ENCODE measurements at places on chromosomes 5 and 9.
A peak's percentile ranks its signal among the peaks of the same experiment; 100 is the strongest.

DNA sequence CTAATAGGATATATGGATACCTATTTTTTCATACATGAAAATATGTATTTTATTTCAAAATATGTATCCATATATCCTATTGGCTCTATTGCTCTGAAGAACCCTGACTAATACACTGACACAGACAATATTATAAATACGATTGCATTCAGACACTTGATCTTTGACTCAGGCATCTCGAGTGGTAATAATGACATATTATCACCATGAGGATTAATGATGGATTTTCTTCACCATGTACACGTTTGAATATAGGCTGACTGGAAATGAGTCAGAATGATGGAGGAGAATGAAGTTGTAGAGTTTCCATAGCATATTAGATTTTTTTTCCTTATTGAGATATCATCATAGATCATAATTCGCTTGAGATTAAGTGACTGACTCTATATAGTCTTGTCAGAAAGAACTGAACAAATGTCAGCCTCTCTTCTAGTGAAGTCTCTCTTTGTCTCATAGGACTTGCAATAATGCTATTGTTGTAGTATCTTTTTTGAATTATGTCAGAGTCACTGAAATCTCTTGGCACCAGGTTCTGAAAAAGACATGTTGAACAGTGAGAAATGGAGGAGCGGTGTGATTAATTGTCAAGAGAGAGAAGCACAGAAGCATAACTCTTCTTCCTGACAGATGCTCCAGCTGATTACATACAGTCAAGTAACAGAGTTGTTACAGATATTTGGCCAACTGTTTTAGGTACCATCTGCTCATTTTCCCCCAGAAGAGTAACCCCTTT, 41.4 kb upstream of the SLCO6A1 start:
- DNase-seq: peak; percentile 38

DNA sequence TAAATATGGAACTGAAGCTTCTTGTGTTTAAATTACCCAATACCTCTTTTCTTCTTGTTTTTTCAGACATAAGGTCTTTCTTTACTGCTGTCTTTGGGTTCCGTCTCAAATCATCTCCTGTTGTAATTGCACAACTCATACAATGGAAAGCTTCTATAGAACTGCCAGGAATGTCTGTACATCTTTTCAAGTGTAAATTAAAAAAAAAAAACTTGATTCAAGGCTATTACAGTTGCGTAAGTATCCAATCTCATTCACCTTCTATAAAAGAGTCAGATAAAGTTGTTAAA, 243.5 kb downstream of the ICE1 start:
- DNase-seq: no peak

- no peak for DNase-seq
Measured at GRCh38 chr5:150623878-150624216, 16.6 kb upstream of the SYNPO start.

DNA sequence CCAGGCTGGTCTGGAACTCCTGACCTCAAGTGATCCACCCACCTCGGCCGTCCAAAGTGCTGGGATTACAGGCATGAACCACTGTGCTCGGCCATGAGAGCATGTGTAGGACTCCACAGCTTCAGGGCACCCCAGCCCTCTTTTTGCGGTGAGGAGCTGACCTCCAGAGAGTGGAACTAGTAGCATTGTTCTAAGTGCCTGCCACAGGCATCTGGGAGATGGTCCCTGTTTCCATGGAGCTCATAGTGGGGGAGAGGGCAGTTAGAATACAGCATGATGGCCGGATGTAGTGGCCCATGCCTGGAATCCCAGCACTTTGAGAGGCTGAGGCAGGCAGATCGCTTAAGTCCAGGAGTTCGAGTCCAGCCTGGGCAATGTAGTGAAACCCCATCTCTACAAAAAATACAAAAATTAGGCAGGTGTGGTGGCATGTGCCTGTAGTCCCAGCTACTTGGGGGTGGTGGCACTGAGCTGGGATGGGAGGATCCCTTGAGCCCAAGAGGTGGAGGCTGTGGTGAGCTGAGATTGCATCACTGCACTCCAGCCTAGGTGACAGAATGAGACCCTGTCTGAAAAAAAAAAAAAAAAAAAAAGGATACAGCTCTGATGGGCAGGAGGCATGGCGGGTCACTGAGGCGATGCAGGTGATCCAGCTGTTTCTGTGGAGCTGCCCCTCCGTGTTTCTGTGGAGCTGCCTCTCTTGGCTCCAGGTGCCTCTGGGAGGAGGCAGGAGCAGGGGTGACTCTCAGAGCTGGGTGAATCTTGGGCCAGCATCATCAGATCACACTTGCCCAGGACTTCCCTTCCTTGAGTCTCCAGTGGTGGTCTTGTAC, 4.2 kb downstream of the ASS1 start:
- no peak for DNase-seq

DNA sequence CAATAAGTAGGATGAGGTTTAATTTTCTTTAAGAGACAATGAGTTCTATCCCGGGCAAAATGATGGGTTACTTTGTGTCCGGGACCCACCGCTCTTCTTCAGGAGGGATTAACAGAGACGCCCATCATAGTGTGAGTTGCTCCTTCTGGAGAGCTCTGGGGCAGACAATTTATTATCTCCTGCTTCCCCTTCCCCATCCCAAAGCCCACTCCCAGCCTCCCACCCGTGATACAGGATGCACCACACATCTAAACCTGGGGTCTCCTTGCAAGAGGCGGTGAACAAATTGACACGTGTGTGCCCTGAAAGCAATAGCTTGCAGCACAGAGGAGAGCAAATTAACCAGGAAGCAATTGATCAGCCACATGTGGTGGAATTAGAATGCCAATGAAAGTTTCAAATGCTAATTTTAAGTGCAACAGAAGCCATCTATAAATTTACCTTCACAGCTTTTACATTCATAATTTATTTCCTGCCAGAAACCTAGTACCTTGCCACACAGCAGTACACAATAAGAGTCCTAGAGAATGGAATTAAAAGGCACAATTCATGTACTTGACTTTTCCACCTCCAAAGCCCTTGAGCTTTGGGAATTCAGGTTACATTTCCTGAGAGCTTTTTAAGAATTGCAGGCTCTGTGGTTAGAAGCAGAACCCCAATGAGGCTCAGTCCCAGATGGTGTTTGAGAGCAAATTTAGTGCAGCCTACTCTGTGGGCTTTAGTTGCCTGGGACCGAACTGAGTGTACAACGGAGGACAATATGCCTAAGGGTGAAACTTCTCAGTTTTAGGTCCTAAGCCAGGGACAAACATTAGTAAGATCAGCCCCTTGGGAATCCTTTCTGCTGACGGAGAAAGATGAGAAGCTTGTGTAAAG, 399.6 kb downstream of the MED10 start:
- no peak for DNase-seq

DNA sequence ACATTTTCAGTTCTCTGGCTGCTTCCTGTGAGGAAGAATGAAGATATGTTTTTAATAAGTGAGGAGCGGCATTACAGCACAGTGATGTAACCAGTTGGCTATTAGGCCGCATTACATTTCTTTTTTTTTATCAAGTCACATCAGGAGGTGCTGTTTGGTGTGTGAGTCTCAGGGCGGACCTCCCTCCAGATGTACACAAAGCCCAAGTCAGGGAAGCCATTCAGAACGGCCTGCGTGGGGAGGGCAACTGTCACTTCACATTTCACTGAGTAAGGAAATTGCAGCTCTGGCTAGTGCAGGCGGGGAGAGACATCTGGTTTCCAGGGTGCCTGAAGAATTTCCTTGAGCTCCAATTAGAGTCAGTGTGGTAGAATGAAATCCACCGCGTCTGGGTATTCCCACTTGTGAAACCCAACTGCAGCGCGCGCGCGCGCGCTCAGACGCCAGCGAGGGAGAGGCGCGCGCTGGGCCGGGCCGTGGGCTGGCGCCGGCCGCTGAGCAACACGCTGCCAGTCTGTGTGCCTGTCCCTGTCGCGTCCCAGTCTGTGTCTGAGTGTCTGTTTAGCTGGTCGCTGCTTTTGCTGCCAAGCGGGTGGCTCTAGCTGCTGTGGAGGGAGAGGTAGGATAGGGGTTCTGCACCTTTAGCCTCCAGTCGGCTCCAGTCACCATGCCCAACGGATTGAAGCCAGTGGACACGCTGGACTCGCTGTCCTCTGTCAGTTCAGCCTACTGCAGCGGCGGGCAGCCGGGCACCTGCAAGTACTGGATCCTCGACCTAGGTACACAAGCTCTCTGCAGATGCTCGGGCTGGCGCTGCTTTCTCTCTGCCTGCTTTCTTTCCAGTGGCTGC, 140.8 kb upstream of the OTULINL start:
- peak; percentile 98 for DNase-seq

DNA sequence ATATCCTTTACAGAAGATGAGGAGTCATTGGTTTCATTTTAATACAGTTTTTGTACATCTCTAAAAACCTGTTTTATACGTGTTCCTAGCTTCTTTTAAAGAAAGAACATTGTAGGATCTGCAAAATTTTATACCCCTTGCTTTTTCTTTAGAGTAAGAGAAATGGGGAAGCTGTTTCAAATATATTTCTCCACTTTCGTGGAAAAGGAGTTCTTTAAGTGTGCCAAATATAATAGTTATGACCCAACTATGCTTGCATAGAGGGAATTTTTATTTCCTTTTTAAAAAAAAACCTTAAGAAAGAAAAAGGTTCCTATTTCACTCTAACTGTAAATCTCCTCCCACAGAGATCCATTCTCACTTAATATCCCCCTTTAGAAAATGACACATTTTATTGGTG, 27.5 kb upstream of the DMAC1 start:
- DNase-seq: no peak

DNA sequence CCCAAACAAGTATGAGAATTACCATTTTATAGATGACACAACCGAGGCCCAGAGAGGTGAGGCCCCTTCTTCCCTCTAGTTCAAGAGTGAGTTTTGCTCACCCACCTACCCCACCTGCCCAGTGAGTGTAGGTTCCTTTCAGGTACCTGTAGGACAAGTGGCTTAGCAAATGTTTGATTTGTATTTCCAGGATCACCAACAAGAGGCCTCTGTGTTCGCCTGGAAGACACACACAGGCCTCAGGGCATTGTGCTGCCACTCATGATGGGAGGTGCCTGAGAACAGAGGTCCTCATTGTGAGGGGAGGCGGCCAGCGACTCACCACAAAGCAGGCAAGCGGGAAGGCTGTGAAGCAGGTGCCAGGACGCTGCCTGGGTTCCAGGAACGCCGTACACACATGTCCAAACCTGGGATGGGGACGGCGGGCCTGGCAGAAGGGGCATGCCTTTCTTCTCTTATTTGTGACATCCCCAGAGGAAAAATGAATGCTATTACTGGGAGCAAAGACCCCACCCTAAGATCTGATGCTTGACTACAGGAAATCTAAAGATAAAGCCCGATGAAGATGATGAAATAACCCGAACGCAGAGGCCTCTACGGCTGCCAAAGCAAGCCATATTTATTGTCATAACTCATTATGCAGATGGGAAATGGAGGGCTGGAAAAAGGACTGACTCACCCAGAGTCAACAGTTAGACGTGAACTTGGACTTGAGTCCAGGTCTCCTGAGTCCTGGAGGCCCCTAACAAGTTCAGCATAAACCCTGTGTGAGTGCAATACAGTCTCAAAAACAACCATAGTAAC, 60.2 kb upstream of the SLC25A51 start:
- peak; percentile 96 for DNase-seq

GRCh38 chr5:178770621-178771020, 40.2 kb upstream of the ZNF354A start:
- DNase-seq: no peak

DNA sequence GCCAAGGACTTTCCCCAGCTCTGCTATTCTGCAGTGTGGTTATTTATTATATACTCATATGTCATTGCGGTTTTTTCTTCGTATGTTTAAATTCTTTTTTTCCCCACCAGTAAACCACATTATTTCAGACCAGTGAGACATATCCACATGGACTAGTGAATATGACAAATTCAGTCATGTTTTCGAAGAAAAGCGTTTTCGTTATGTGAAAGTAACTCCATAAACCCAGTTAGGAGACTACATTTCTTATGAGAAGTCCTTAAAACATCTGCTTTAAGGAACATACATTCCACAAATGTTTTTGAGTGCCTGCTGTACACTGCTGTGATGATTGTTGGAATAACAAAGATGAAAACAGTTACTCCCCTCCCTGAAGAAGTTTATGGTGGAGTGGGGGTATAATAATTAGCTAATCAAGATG, 591.8 kb upstream of the CLINT1 start:
- peak; percentile 81 for DNase-seq

DNA sequence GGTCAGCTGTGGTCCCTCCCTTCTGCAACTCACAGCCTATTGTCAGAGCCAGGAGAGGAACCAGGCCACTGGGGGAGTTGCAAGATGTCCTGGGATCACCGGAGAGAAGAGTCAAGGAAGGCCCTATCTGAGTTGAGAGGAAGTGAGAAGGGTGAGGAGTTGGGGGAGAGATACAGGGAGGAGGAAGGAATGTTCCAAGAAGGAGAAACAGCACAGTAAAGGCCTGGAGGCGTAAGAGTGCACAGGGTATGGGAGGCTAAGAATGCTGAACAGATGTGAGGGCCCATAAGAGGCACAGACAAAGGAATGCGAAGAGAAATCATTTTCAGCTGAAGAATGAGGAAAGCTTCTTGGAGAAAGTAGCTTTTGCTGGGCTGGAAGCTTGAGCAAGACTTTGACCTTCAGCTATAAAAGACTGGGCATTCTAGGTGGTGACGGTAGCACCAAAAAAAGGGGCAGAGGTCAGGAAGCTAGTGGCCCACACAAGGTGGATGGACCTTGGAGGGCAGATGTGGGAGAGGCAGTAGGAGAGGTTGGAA, 21.6 kb upstream of the CSF1R start:
- peak; percentile 73 for DNase-seq

- DNase-seq: no peak
Measured at GRCh38 chr9:86075132-86076109, 23.9 kb downstream of the GOLM1 start.

- no peak for DNase-seq
Measured at GRCh38 chr5:77483682-77484081, 8.4 kb downstream of the WDR41 start.

DNA sequence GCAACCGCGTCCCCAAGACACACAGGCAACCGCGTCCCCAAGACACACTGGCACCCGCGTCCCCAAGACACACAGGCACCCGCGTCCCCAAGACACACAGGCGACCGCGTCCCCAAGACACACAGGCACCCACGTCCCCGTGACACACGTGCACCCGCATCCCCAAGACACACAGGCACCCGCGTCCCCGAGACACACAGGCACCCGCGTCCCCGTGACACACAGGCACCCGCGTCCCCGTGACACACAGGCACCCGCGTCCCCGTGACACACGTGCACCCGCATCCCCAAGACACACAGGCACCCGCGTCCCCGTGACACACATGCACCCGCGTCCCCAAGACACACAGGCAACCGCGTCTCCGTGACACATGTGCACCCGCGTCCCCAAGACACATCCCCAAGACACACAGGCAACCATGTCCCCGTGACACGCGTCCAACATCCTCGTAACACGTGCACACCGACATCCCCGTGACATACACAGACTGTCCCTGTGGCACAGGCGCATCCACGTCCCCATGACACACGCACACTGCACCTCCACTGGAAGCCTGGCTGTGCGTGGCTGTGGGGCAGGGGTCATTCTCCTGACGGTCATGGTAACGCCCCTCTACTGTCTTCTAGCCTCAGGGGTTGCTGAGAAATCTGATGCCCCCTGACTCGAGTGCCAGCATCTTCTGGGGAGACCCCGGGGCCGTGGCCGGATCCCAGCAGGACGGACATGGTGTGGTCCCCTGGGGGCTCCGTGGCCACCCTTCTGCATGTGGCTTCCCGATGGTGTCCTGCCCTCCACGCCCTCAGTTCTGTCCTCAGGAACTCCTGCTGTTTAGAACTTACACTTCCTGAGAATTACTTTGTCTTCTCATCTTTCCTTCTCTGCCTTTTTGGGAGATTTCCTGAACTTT, 24.1 kb downstream of the EXD3 start:
- DNase-seq: no peak

Measured in fibroblast of upper back skin (primary cell).